ENCODE measurements at places on chromosomes 5 and 9.

- DNase-seq = no peak
Measured at GRCh38 chr9:123373447-123373923, 17.5 kb downstream of the CRB2 start.

- DNase-seq = no peak
Measured at GRCh38 chr5:124847907-124848306, 101.5 kb upstream of the ZNF608 start.

DNA sequence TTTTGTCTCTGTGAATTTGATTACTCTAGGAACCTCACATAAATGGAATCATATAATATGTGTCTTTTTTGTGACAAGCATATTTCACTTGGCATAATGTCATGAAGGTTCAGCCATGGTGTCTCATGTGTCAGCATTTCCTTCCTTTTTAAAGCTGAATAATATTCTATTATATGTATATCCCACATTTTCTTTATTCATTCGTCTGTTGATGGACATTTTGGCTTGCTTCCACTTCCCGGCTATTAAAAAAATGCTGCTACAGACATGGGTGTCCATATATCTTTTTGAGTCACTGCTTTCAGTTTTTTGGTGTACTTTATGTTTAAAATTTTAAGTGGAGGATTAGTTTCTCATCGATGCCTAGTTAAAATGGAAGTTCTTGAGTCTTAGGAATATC lies 59.8 kb upstream of the C5orf63 start:
- no peak for DNase-seq

DNA sequence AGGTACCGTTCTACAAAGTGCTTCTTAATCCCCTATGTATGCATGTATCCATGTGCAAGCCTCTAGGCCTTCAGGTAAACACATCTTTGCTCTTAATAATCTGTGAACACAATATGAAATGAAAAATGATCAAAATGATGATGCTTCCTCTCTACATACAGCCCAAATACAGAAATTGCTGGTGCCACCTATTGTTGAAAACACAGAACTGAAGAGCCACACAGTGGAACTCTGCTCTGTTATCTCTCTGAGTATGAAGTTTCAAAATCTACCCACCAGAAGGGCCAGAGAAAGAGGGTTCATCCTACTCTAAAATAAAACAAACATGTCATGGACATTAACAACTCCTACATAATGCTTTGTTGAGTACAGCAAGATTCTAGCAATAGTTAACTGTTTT lies 71.3 kb downstream of the GLIS3 start:
- peak; percentile 39 for DNase-seq

GRCh38 chr5:64457846-64458245 lies 48.0 kb upstream of the RGS7BP start:
- no peak for DNase-seq

DNA sequence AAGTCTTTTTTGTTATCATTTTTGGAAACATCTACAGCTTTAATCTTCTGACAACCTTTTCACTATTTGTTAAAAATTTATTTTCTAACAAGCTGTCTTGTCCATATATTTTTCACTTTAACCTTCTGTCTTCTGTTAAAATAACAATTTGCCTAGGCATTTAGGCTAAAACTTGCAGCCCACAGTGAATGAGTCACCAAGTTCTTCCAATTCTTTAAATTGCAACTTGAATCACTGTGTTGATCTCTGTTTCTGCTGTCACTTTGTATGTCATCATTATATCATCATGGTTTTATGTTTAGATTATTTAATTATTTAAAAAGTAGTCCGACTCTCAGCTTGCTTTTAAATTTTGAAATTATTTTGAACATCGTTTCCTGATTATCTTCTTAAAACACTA lies 473.8 kb upstream of the PTPRD start:
- no peak for DNase-seq

DNA sequence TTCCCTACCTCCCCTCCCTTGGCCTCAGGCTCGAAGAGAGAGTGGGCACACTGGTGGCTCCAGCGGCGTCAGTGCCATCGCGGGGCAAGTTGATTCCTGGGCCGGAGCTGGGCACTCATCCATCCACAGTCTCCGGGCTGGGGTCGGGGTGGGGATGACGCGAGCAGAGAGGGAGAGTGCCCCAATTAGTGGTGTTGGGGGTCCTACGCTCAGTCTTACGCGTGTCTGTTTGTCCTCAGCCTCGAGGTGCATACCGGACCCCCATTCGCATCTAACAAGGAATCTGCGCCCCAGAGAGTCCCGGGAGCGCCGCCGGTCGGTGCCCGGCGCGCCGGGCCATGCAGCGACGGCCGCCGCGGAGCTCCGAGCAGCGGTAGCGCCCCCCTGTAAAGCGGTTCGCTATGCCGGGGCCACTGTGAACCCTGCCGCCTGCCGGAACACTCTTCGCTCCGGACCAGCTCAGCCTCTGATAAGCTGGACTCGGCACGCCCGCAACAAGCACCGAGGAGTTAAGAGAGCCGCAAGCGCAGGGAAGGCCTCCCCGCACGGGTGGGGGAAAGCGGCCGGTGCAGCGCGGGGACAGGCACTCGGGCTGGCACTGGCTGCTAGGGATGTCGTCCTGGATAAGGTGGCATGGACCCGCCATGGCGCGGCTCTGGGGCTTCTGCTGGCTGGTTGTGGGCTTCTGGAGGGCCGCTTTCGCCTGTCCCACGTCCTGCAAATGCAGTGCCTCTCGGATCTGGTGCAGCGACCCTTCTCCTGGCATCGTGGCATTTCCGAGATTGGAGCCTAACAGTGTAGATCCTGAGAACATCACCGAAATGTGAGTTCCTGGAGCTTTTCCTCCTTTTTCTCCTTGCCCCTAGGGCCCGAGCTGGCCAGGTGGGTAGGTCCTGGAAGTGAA lies 861 bp downstream of the NTRK2 start:
- no peak for DNase-seq

DNA sequence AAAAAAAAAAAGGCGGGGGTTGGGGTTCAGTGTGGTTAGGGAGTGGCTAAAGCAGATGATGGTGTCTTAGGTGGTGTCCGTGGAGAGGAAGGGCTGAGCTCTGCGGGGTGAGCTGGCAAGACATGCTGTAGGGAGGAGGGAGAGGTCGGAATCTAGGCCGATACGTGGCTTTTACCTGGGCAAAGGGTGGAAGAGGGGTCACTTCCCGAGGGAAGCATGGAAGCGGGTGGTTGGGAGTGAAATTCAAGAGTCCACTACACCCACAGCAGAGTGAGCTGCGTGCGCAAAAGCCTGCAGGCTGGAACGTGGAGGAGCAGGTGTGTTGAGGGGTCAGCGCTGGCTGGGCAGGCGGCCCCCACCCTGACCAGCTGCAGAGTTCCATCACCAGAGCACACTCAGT lies 17.8 kb downstream of the TBC1D9B start:
- DNase-seq = no peak

DNA sequence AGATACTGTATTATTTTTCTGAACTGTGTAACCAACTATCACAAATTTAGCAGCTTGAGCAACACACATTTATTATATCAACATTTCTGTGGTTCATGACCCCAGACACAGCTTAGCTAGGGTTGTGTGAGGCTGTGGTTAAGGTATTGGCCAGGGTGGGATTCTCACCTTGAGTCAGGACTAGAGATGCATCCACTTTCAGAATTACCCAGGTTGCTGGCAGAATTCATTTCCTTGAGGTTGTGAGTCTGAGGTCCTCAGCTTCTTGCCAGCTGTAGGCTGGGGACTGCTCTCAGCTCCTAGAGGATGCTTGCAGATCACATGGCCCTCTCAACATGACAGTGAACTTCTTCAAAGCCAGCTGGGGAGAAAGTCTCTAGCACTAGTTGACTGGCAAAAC lies 122.5 kb upstream of the RASGRF2 start:
- no peak for DNase-seq

DNA sequence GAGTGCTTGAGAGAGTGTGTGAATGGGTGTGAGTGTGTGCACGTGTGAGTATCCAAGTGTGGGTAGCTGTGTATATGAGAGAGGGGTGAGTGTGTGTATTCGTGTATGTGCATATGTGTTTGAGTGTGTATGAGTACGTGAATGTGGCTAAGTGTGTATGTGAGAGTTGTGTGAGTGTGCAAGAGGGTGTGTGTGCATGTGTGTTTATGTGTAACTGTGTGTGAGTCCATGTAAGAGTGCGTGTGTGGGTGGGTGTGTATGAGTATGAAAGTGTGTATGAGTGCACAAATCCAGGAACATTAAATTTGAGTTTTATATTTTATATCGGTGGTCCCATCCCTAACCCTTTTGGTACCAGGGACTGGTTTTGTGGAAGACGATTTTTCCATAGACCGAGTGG lies 156.4 kb downstream of the TENT4A start:
- no peak for DNase-seq

DNA sequence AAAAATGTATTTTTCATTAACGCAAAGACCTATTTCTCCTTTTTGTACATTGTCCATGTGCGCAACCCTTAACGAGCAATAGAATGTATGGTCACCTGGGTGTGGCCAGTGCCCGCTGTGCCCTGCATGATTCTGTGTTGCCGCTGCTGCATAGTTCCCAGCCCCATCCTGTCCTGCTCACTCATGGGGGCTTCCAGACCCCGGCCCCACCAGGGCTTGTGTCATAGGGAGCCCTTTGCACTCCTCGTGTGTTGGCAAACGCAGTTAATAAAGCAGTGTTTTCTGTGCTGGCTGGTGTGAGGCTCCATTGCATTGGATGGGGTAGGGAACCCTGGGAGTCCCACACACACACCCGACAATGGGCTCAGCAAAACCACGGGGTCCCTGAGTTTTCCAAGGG lies 49.7 kb downstream of the SAR1B start:
- no peak for DNase-seq

DNA sequence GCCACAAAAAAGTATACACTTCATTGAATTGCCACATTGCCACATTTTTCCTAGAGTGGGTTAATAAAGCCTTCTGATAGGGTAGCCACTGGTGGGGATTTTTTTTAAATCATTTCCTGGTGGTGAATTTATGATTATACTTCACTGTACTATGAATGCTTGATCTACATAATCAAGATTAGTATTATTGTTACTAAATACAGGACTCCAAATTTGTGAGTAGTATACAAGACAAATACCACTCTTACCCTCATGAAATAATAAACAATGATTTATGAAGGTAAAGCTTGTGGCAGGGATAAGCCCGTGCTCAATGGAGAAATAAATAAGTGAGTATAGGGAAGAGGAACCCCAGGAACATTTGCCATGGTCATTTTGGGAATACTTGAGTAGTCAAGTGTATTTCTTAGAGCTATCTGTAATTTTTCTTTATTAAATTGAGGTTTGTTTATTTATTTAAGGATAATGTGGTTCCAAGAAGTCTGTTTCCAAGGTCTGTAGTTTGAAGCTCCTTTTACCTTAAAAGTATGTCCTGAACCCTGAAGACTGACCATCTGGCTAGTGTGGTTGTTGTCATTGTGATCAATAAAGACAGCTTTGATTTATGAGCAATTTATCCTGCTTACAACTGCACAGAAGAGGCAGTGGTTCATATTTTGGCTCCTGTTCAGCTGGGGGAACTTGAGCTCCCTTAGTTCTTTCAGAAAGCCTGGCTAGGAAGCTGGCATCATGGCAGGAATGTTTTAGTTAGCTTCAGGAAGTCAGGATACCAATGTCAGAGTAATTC lies 118.6 kb downstream of the ZSWIM6 start:
- DNase-seq = no peak

DNA sequence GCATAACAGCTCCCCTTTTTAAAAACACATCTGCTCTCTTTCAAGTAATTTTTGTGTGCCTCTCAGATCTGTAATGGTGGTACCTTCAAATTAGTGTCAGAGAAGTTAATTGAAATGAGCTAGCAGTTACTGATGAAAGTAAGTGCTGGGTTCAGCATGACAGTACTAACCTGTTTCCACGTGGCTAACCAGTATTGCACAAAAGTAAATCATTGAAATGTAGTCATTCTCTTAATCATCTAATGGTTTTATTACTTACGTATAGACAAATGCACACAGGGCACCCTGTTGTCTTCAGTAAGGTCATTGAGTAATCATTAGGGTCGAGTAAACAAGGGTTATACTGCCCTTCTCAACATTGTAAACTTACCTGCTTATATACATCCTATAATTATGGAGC lies 157.8 kb upstream of the PRR16 start:
- DNase-seq = no peak

DNA sequence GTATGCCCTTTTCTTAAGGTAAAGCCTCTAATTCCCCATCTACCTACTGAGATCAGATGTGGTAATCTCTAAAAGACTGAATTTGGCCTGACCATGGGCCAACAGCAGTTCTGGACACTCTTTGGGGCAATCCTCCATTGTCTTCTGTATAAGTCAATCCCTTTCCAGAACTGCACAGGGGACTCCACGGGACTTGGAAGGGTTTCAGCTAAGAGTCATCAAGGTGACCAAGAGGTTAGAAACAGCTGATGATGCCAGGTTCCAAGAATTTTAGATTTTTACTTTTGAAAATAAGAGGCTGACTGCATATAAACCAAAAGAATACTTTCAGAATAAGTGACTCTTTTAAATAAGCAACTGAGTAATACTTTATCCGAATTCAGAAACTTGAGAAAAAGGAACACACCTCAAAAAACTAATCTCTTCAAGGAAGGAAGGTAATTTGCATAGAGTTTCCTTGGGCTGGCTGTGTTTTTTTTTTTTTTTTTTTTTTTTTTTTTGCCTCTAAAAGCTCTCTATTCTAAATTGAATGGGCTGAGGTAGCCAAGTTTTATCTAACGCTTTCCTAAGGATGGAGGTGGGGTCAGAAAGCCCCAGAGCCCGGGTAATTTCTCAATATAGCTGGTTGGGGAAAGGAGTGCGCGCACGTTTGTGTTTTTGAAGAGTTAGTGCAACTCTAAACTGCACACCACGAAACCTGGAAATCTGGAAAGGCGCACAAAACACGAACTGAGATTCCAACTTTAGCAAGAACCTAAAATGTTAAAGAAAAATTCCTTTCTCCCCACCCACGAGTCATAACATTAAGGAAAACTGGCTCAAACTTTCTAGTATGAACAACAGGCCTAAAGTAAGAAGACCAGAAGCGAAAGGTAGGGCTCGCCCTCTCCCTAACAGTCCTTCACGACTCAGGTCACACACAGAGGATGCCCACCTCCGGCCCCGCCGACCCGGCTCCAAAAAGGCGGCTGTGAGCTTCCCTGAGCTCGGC lies 1.3 kb downstream of the VCP start:
- no peak for DNase-seq

GRCh38 chr5:105885266-105885665 lies 1785.5 kb downstream of the EFNA5 start:
- DNase-seq = no peak

DNA sequence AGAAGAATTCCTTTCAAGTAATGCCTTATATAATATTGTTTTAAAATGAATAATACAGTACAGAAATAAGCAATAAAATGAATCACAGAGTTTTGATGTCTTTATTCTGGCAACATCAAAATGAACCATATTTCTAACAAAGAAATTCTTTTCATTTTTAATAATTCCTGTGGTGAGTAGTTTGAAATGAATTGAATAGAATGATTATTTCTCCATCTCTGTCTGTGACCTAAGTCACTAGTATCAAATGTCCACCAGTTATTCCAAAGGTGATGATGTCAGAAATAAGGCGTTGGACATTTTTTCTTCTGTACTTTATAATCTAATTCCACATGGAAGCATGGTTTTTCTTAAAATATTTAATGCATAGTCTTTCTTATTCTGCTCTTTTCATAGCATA lies 106.2 kb downstream of the ADAMTSL1 start:
- DNase-seq = no peak

- DNase-seq = peak; percentile 86
Measured at GRCh38 chr9:36572515-36573418, at the start of gene MELK. MELK (plus strand) TSS chr9:36572895; CDS start chr9:36581682, 8,787 bp downstream.

GRCh38 chr5:174609116-174609515 lies 115.3 kb upstream of the MSX2 start:
- no peak for DNase-seq

All from suppressor macrophage treated with lipopolysaccharide for 4 hours (primary cell).